HL-60 (cell line): ENCODE measurements at places on chromosomes 13 and 19.

DNA sequence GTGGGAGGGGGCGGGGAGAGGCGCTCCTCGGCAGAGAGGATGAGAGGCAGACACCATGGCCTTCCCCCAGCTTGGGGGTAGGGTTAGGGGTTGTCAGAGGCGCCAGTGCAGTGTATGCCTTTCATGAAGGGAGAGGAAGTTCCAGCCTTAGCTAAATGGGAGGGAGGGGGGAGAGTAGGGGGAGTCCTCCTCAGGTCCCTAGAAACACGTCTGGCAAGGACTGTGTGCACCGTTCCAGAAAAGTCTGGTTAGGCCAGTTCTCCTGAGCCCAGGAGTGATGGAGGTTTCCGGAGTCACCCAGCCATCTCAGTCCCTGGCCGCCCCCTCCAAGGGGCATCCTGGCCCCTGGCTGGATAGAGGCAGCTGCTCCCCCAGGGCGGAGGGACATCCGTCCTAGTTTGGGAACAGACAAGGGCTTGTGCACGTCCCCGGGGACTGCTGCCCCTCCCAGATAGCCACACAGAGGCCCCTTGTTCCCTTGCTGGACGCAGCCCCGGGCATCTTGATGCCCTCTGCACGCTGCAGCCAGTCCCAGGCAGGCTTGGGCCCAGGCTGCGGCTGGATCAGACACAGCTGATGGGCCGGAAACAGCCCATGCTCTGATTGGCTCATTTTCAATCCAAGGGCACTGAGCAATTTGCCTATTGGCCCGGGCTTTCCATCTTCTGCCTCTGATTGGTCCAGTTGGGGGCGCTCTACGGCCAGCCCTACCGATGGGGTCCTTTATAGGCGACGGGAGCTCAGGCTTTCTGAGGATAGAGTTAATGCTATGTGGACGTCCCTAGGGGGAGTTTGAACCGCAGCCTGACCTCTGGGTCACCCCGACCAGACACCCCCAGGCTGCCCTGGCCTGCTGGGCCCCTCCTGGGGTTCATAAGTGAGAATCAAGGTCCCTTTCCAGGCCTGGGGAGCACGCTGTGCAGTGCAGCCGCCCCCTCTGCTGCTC, 3.8 kb downstream of the S1PR2 start:
- DNase-seq: no peak

DNA sequence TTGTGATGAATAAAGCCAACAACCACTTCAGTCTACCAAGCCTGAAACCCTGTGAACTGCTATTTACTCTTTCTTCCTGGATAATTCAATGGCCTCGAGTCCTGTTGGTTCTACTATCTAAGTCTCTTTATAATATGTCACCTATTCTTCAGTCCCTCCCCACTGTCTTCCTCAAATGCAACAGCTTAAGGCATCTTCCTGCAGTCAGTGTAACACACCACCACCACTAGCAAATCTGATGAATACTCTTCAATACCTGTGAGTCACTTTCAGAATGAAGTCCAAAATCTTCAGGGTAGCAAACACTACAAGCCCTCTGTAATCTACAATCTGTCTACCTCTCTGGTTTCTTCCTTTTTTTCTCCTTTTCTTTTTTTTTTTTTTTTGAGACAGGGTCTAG, 32.9 kb downstream of the ZDHHC20 start:
- no peak for DNase-seq

- DNase-seq: peak; percentile 90
These were observed 2.2 kb downstream of the ARHGAP45 start for GRCh38 chr19:1069009-1069779.

- no peak for DNase-seq
These were observed 56.8 kb downstream of the KLF12 start for GRCh38 chr13:74077375-74077774.

DNA sequence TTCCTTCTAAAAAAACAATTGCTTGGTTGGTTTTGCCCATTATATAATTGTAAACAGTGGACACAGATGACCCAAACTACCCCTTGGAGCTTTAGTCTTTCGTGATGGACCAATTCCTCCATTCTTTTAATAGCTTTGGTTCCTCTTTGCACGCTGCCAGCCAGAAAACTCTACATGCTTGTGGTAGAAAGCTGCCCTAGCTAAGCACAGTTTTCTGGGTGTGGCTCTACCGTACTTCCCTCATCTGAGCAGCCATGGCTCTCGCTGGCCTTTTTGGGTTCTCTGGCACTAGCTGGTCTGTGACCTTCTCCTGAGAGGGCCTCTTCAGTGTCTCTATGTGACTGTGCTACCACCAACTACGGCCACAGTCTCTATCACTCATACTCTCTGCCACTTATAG, 29.9 kb upstream of the CEBPA start:
- peak; percentile 89 for DNase-seq

DNA sequence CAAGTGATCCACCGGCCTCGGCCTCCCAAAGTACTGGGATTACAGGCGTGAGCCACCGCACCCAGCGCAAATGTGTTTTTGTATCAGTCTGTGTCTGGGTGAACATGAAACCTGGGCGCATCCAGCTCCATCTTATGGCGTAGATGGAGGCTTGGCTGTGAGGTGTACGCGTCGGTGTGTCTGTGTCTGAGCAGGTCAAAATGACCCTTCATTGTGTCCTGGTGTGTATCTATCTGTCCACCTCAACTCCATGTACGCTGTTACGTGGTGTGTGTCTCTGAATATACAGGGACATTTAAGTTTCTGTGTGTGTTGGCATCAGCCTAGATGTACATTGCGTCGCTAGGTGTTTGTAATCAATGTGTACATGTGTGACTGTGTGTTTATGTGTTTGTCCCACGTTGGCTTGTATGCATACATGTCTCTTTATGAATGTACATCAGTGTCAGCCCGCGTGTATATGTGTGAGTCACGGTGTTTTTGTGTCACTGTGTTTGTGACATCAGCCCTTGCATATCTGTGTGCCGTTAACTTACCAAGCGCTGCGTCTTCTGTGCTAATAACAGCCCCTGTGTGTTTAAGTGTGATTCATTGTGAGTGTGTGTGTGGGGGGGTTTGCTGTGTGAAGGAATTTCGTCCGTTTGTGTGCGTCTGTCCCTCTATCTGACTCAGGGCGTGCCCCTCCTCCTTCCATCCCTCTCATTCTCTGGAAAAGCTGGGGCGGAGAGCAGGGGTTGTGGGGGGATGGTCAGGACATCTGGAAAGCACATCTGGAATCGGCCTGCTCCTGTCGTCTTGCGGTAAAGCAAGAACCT, 6.4 kb downstream of the AXL start:
- DNase-seq: no peak

DNA sequence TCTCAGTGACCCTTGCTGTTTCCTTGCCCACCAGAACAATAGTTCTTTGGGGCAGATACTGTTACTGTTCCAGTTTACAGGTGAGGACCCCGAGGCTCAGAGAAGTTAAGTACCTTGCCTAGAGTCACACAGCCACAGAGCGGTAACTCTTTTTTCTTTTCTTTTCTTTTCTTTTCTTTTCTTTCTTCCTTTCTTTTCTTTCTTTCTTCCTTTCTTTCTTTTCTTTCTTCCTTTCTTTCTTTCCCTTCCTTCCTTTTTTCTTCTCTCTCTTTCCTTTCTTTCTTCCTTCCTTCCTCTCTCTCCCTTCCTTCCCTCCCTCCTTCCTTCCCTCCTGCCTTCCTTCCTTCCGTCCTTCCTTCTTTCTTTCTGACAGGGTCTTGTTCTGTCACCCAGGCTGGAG, 4.9 kb upstream of the PRX start:
- DNase-seq: no peak

DNA sequence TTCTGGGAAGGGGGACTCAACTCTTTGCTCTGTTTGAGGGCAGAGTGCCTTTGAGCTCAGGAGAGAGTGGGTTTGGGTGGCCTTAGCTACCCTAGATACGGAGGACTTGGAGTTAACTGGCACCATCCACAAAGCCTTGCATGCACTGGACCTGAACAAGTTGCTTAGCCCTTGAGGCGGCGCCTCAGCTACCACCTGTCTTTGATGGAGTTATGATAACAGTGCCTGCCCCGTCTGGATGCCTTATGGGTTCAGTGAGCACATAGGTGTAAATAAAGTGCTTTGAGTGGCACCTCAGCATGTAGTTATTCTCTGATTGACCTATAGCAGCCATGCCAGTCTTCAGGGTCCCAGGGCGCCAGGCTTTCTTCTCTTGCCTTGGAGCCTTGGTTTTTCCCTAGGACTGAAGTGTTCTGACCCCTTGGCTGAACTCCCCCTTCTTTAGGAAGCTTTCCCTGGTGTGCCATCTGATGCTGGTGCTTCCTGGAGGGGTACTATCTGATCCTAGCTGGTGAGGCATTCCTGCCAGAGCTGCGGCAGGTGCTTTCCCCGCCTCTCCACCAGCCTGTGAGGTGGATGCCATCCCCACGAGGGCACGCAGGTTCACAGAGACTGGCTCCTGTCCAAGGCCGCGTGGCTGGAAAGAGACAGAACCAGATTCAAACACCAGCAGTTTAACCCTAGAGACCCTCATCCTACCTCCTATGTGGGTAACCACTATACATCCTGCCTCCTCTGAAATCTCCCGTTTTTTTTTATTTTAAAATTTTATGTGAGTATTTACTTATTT, 5.8 kb downstream of the BCKDHA start:
- no peak for DNase-seq

- no peak for DNase-seq
These were observed 5.2 kb downstream of the SLC25A42 start for GRCh38 chr19:19068659-19069654.

- peak; percentile 37 for DNase-seq
These were observed 12.0 kb downstream of the HMGB1 start for GRCh38 chr13:30453727-30454126.

- no peak for DNase-seq
These were observed 294.8 kb downstream of the TSHZ3 start for GRCh38 chr19:31054430-31054829.

- DNase-seq: no peak
These were observed 16.6 kb downstream of the HNRNPM start for GRCh38 chr19:8461376-8461775.

- DNase-seq: no peak
These were observed 110.5 kb downstream of the LRCH1 start for GRCh38 chr13:46663206-46664037.

DNA sequence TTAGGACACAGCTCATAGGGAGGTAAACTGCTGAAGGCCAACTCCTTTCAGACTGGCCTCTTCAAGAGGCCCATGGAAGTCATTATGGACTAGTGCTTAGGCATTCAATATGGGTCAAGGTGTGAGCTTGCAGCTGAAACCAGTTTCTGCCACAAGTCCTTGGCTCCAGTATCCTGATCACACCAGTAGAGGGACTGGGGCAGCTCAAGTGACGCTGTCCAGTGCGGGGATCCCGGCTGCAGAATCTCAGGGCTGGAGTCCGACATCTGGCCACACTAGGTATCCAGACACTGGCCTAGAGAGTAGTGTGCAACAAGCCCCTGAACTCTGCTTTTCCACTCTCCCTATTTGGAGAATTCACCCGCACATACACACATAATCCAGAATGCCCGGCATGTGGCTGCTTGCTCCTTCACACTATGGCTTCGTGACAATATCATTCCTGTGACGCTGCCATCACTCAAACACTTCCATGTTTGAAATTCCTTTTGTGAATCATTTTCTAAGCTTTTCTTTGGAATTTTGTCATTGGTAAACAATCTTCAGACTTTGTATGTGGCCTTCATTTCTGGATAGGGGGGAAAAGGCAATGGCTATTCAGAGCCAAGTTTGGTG, 425.1 kb downstream of the EFNB2 start:
- no peak for DNase-seq

DNA sequence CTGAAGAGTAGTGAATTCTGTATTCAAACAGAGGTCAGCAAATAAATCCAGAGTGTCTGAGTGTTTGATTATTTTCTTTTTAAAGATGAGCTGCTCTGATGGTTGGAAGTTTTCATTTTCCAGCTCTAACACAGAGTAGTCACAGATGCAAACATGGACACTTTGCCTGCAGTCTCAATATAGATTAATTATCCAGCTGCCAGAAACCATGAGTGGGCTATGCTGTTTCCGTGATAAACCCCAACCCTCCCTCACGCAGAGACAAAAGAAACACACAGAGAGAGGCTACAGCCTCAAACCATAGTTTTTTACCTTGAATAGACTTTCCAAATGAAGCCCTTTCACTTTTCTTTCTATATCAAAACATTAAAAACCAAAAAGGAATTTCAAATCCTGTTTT, 884.7 kb downstream of the DIAPH3 start:
- no peak for DNase-seq

DNA sequence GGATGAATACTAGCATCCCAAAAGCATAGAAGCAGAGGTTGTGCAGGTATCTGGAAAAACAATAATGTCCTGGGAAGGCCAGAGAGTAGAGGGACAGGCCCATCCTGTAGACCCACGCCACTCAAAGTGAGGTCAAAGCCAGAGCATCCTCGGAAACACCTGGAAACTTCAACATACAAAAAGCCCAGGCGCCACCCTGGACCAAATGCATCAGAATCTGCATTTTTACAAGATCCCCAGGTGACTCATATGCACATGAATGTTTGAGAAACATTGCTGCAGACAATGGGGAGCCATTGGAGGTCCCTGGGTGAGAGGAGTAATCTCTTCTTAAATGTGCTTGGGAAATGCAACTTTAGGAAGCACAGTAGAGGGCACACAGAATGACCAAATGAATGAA, 684.1 kb downstream of the DIAPH3 start:
- DNase-seq: no peak

DNA sequence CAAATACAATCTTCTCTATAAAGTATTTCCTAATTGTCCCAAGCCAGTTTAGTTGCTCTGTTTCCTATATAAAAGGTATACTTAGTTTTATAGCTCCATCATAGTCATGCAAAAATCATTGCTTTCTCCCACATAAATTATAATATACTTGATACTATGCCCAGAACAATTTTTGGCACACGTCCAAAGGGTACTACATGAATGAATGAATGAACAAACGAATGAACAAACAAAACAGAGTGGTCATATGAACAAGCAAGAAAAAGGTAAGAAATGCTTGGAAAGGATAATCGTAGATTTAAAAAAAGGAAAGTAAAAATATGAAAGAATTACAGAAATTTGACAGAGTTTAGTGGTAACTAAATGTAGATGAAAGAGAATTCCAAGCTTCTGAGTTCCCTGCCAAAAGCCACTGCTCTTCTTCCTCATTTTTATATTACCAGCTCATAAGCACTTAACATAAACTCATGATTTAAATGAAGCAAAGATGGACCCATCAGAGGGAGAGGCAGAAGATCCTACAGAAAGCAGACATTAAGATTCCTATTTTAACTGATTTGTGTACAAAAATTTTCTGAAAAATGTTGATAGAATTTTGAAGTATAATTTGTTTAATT, 123.2 kb downstream of the ENOX1 start:
- no peak for DNase-seq

DNA sequence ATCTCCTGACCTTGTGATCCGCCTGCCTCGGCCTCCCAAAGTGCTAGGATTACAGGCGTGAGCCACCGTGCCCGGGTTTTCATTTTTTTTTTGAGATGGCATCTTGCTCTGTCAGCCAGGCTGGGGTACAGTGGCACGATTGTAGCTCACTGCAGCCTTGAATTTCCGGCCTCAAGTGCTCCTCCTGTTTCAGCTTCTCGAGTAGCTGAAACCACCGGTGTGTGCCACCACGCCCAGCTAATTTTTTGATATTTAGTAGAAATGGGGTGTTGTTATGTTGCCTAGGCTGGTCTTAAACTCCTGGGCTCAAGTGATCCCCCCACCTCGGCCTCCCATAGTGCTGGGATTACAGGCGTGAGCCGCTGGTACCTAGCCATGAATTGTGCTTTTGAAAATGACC, 5.9 kb downstream of the ADAT3 start:
- DNase-seq: no peak
